ENCODE measurements at places on chromosomes 2 and 18. TPM values are rescaled to one million over a fixed set of nuclear protein-coding genes. Genes with fewer than 3 reads are reported as not detected.

Gene VIT
- 23.7 TPM for total RNA-seq

Gene RGPD4
- total RNA-seq = 0.06 TPM

Gene ATP6V1B1
- 0.85 TPM for total RNA-seq

Gene MOCOS
- 0.97 TPM for total RNA-seq

Gene TMSB10
- total RNA-seq = 893 TPM

Gene METTL4
- 5.5 TPM for total RNA-seq

Gene CEBPZ
- total RNA-seq = 33.2 TPM

- DNase-seq = peak; percentile 24
Observed at GRCh38 chr2:179020156-179020750, 29.7 kb downstream of the CCDC141 start.

GRCh38 chr2:144426981-144427479, 92.9 kb downstream of the ZEB2 start:
- DNase-seq = peak; percentile 16

- DNase-seq = no peak
Observed at GRCh38 chr2:65386344-65386743, 46.1 kb downstream of the SPRED2 start.

DNA sequence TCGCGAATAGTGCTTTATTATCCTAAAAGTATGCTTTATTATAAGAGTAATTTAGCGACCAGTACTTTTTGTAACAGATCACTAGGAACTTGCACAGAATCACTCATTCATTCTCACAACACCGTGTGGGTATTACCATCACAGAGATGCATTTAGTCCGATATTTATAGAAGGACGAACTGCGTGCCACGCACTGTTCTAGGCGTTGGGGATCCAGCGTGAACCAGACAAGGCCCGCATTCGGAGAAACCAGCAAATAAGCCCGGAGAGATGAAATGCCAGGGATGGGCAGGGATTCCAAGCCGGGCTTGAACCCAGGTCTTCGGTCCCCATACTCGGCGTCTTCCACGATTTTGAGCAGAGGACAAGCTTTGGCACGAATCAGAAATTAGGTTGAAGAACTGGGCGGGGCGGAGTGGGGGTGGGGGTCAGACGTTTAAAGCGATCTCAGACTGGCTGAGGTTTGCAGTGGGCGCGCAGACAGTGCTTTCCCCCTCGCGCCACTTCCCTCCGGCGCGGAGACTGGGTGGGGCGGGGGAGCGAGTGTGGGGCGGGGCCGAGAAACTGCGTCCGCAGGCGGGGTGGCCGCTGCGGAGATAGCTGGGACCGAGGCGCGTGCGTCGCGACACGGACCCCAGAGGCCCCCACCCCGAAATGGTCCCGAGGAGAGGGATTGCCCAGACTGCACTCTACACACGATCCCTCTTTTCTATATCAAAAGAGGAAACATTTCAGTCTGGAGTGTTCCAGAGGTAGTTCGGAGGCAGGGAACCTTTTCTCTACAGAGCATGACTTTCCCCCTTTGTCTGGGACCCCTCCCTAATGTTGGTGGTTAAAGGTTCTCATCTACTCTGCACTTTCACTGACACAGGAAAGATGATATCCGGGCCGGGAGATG, 1.1 kb upstream of the CXCR4 start:
- DNase-seq = peak; percentile 63

DNA sequence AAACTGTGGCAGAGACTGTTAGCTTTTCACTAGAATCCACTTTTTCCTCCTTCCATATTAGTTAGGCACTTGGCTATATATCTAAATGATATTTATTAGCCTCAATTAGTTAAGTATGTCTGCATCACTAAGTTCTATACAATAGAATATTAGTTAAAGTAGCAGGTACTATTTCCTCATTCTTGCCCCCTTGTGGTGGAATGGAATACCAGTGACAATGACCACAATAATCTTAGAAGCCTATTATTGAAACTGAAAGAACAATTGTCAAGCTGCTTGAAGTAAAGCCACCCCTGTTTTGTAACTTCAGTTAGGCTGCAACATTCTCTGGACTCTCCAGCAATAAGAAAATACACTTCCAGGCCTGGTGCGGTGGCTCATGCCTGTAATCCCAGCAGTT, 476.3 kb upstream of the VWC2L start:
- no peak for DNase-seq

DNA sequence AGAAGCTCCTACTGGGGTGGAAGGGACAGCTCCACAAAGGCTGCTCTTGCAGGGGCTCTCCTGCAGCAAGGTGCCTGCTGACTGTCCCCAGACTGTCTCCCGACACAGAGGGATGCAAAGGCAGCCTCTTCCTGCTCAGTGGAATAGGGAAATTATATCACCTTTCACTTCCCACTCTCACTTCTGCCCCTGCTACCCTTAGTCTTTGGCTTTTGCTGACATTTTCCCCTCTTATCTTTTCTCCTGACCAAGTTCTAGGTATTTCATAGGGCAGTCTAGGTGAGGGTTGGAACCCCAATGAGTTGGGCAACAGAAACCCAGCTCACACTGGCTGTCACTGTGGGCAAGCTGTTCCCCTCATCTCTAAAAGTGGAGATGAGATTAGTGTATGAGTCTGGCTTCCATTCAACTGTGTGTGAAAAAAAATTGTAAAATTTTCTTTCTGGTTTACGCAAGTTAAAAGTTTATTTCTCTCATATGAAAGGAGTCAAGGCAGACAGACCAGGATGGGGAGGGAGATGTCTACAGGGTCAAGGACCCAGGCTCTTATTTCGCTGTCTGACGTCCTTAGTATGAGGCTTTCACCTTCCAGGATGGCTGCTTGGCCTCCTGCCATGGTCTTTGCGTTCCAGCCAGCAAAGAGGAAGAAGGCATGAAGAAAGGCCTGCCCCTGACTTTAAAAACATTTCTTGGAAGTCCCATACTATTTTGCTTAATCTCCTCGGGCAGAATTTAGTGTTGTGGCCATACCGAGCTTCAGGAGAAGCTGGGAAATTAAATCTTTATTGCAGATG, 7.5 kb upstream of the MOCOS start:
- DNase-seq = peak; percentile 80

GRCh38 chr2:38266382-38267061, 110.6 kb downstream of the ATL2 start:
- no peak for DNase-seq

- DNase-seq = no peak
Observed at GRCh38 chr2:158507141-158507540, 50.4 kb downstream of the PKP4 start.

All from left cardiac atrium (tissue), 4 donors.